ENCODE measurements at places on chromosomes 2 and 18. TPM values are rescaled to one million over a fixed set of nuclear protein-coding genes. Genes with fewer than 3 reads are reported as not detected.
A peak's percentile ranks its signal among the peaks of the same experiment; 100 is the strongest.

The ITPRIPL1 gene
- 0.59 TPM for polyA plus RNA-seq

The CD8A gene
- polyA plus RNA-seq, result not detected

The TP53I3 gene
- 45.1 TPM for polyA plus RNA-seq

The CD8B2 gene
- polyA plus RNA-seq, result not detected

The RBM45 gene
- polyA plus RNA-seq, result 9.6 TPM

The SMYD1 gene
- polyA plus RNA-seq, result not detected

The BCL11A gene
- polyA plus RNA-seq, result 0.60 TPM

The TMEM200C gene
- not detected for polyA plus RNA-seq

The IER3IP1 gene
- 11.1 TPM for polyA plus RNA-seq

The TRIM54 gene
- 0.05 TPM for polyA plus RNA-seq

The FAM117B gene
- polyA plus RNA-seq, result 0.29 TPM

The MRPL30 gene
- 24.1 TPM for polyA plus RNA-seq

The CCT7 gene
- polyA plus RNA-seq, result 285 TPM

The GREB1 gene
- polyA plus RNA-seq, result not detected

The RFTN2 gene
- 0.16 TPM for polyA plus RNA-seq

The FSHR gene
- not detected for polyA plus RNA-seq

The DCTN1 gene
- 193 TPM for polyA plus RNA-seq

- no peak for DNase-seq
Observed at GRCh38 chr2:130374587-130375290, 18.9 kb downstream of the PTPN18 start.

DNA sequence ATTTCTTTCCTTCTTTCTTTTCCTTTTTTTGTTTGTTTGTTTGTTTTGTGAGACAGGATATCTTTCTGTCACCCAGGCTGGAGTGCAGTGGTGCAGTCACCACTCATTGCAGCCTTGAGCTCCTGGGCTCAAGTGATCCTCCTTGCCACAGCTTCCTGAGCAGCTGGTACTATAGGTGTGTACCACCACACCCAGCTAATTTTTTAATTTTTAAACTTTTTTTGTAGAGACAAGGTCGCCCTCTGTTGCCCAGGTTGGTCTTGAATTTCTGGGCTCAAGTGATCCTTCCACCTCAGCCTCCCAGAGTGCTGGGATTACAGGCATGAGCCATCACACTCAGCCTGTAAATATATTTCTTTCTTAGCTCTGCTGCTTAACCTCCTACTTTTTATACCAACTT, 83.4 kb upstream of the CYP20A1 start:
- DNase-seq, result no peak

GRCh38 chr2:56239437-56239836, 55.6 kb downstream of the CCDC85A start:
- peak; percentile 21 for DNase-seq

DNA sequence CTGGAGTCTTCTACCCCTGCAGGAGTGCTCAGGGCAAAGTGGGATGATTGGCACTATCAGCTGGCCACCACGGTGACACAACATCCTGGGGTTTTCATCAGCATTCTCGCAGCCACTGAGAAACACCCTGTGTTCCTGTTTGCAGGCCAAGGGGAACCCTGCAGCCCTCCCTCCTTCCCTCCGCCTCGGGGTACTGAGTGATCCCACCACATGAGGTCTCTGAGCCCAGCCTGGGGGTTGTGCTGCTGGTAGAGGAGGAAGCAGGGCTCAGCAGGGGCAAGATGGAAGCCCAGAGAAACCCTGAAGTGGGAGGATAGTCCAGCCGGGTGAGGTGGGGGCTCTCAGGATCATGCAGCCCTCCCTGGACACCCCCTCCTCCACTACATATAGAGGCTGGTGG, at the start of gene OXER1:
TSS of gene OXER1 (minus strand) at position 40 of the 400 bp plus-strand sequence. CDS start 73 bp downstream, outside the sequence.
- DNase-seq, result no peak

DNA sequence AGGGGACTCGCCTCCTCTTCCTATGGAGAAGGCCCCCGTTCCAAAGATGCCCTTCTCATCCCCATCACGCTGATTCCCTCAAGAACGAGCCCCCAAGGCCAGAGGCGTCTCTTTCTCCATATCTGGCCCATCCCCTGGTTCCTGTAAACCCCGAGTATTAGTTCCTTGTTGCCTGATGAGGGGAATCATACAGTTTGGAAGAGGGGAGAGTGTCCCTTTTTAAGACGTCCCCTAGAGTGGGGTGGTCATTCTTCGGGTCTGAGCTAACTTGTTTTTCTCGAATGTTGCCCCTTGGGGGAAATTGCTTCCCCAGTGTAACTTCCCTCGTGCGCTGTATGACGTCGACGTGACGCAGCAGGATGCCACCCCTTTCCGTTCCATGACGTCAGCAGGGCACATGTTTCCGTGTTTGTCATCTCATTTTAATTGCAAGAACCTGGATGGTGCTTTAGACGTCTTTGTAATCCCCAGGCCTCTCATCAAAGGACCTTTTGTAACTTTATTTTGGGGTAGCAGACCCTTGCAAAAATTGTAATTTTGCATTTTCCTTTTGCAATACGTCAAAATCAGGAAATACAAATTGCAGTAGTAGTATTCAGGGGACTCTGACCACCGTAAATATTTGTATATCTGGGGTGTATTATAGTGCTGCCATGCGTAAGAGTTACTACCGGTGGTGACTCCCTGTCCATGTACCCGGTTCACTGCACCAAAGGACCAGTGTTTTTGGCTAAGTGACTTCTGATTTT, 569 bp downstream of the BABAM2 start:
- no peak for DNase-seq

- DNase-seq, result peak; percentile 37
Observed at GRCh38 chr2:39433586-39434195, 3.4 kb downstream of the MAP4K3 start.

DNA sequence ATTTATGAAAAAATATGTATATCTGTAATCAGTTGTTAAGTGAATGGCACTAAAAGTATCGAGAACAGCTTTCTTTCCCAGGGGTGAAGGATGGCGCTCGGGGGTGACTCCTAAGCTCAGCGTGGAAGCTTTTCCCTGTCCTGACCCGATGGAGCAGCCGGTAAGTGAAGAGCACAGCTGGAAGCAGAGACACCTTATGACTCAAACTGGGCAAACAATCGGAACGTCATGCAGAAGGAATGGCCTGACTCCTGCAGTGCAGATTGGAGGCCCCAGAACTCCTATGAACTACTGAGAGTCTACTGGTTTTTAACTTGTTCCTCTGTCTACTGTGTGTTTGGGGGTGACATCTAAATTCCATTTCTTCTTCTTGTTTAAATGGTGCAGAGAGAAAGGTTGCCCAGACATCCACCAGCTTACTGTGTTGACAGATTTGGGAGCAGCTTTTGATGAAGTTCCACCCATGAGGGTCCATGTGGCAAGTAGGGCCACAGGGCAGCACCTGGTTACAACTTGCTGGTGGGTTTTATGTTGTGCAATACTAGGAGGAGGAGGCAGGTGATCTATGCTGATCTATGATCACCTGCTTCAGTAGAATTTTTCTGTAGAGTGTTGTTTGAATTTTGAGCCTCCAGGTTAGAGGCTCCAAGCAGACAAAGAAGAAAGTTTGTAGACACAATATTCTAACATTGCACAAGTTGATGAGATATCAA, 52.8 kb upstream of the TMEM182 start:
- no peak for DNase-seq

DNA sequence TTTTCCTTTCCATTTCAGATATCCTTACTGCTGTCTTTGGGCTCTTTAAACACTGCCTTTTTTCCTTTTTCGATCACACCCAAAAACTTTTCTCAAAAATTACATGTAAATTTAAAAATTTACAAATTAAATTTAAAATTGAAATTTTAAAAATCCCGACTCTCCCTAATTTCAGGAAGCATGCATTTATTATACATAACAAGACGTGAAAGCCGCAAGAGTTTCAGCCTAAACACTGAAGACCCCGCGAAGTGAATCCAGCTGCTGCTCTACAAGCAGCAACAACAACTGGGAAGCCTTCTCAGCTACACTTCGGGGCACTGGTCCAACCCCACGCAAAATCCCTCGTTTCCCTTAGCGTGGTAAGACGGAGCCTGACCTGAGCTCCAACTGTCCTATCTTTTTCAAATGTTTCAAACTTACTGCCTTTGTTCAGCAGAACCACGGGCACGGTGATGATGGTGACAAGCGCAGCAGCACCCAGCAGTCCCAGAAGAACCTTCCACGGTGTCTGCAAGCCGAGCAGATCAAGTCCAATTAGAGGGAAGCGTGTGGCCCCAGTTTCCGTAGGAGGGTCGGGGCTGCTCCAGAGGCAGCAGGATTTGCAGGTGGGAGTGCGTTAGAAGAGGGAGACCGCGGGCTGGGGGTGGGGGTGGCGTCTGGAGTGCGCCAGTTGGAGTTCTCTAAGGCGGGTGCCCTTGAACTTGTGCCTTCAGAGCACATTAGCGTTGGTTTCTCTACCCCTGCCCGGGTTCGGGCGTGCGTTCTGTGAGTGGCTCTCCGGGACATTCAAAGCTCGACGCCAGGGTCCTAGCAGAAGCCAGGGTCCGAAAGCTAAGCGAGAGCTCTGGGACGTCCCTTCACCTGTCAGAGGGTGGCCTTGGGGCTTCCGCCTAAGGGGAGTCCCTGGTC, 783 bp downstream of the DPP4 start:
- DNase-seq, result no peak

DNA sequence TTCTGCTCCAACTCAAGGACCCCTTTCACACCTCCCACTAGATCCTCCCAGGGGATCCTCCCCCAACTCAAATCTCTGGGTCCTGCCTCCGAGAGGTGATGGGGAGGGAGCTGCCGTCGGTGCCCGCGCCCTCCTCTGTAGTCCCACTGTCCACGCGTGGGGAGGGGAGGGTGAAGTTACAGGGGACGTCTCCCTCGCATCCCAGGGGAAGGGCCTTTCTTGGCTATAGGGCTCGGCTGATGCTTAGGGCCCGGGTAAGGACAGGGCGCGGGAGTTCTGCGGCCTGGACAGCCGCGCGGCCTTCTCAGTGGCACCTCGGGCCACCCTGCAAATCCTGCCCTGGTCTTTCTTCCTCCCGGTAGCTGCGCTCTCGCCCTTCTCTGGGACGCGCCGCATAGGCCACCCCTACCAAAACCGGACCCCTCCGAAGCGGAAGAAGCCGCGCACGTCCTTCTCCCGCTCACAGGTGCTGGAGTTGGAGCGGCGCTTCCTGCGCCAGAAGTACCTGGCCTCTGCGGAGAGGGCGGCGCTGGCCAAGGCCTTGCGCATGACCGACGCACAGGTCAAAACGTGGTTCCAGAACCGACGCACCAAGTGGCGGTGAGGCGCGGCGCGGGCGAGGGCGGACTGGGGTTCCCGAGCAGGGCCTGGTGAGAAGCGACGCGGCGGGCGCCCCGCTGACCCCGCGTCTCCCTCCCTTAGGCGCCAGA, 1.2 kb downstream of the TLX2 start:
- DNase-seq, result no peak

GRCh38 chr2:159148901-159149300, 137.6 kb downstream of the WDSUB1 start:
- no peak for DNase-seq

DNA sequence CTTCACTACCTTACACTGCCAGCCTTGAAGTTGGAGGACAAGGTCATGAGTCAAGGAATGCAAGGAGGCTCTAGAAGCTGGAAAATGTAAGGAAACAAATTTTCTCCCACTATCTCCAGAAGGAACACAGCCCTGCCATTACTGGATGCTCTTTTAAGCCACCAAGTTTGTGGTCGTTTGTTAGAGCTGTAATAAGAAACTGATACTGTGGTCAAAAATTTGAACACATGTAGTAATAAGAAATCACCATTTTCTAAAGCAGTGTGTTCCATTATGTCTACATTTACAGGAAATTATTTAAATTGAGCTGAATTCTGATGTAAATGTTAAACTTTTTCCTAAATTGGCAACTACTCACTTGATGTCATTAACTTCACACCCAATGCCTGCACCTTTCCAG, 729.0 kb downstream of the KCNJ3 start:
- DNase-seq, result no peak

- DNase-seq, result no peak
Observed at GRCh38 chr2:7755879-7756278, 838.7 kb downstream of the RNF144A start.

GRCh38 chr2:177397481-177398289, 5.1 kb downstream of the AGPS start:
- DNase-seq, result peak; percentile 98

- no peak for DNase-seq
Observed at GRCh38 chr2:238252766-238253630, 13.2 kb upstream of the HES6 start.

- no peak for DNase-seq
Observed at GRCh38 chr2:43854671-43855070, 15.9 kb downstream of the ABCG8 start.

DNA sequence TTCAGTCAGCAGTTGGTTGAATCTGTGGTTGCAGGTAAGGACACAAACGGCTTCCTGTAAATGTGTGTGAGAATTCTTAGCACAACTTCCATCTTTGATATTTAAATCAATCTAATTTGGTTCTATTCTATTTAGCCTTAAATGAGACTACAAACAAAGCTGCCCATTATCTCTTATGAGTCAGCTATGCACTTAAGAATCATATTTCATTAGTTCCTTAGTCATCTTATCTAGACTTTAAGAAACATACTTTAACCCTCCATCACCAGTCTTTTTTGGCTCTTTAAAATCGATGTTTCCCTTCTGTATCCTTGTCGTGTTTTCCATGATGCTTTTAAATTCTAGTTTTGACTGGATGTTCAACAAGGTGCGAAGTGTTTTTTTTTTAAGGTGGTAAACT, 114.4 kb upstream of the TMEM200C start:
- no peak for DNase-seq

- no peak for DNase-seq
Observed at GRCh38 chr2:163997466-163997865, 261.7 kb upstream of the FIGN start.

- DNase-seq, result no peak
Observed at GRCh38 chr18:52764316-52764715, 424.3 kb downstream of the DCC start.

DNA sequence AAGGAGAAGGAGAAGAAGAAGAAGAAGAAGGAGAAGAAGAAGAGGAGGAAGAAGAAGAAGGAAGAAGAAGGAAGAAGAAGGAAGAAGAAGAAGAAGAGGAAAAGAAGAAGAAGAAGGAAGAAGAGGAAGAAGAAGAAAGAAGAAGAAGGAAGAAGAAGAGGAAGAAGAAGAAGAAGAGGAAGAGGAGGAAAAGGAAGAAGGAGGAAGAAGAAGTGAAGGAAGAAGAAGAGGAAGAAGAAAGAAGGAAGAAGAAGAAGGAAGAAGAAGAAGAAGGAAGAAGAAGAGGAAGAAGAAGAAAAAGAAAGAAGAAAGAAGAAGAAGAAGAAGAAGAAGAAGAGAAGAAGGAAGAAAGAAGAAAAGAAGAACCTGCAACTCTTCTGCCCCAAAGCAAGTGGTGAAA, 942.0 kb downstream of the DPP10 start:
- DNase-seq, result no peak

GRCh38 chr2:102193074-102193473, 6.3 kb downstream of the IL1RL2 start:
- no peak for DNase-seq

DNA sequence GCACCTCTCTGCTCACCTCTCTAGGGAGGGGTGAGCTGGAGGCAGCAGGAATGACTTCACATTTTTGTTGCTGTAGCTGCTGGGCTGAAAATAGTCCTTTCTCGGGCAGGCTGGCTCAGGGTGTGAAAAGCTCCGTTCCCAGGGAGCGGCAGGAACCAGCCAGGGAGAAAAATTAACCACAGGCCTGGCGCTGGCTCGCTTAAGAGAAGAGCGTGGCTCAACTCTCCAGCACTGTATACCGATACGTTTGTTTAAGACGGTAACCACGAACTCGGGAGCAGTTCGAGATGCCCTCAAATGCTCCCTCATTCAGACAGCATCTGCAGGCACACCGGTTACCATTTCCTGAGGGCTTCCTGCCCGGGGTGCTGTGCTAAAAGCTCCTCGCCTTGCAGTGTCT, 129.6 kb downstream of the CELF4 start:
- no peak for DNase-seq

Measured in BJ (cell line).